ENCODE measurements at places on chromosomes 16 and 17. TPM values are rescaled to one million over a fixed set of nuclear protein-coding genes. Genes with fewer than 3 reads are reported as not detected.

DNA sequence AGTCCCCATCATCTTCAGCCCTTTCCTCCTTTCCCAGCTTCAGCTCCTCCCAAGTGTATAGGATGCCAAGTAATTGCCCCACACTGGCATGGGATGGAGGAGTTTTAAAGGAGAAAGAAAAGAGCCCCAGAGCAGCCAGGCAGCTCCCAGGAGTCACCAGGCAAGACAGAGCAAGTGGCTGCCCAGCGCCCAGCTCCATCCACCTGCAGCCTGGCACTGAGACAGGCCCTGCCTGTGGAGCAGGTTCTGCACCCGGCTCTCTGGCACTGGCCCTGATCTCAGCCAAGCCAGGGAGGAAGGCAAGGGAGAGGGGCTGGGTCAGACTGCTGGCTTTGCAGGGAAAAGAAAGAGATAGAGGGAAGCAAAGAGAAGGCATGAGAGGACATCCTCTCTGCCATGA is 21.7 kb downstream of the FOXN1 start:
- H3K36me3 ChIP-seq, result no peaks in the 10 kb centered on the region
- DNase-seq, result peak; percentile 92
- H3K27me3 ChIP-seq, result no peaks in the 10 kb centered on the region
- H3K4me3 ChIP-seq, result no peak overlapping the region
- H3K27ac ChIP-seq, result peak overlapping the region; percentile 73

GRCh38 chr17:62998665-62999393 is 32.8 kb downstream of the TANC2 start:
- H3K4me1 ChIP-seq, result no peaks in the 10 kb centered on the region
- H3K36me3 ChIP-seq, result no peaks in the 10 kb centered on the region

GRCh38 chr16:69845181-69845580 is 83.0 kb downstream of the WWP2 start:
- no peaks in the 10 kb centered on the region for H3K4me1 ChIP-seq
- H3K4me3 ChIP-seq, result no peak overlapping the region
- DNase-seq, result no peak
- no peak overlapping the region for H3K27ac ChIP-seq
- no peaks in the 10 kb centered on the region for H3K27me3 ChIP-seq
- no peaks in the 10 kb centered on the region for H3K36me3 ChIP-seq

- no peak for DNase-seq
- no peaks in the 10 kb centered on the region for H3K4me1 ChIP-seq
- no peak overlapping the region for H3K4me3 ChIP-seq
- no peak overlapping the region for H3K27ac ChIP-seq
These were observed 41.1 kb downstream of the NTN1 start for GRCh38 chr17:9062399-9062902.

The CHD9 gene
- 56.3 TPM for total RNA-seq

DNA sequence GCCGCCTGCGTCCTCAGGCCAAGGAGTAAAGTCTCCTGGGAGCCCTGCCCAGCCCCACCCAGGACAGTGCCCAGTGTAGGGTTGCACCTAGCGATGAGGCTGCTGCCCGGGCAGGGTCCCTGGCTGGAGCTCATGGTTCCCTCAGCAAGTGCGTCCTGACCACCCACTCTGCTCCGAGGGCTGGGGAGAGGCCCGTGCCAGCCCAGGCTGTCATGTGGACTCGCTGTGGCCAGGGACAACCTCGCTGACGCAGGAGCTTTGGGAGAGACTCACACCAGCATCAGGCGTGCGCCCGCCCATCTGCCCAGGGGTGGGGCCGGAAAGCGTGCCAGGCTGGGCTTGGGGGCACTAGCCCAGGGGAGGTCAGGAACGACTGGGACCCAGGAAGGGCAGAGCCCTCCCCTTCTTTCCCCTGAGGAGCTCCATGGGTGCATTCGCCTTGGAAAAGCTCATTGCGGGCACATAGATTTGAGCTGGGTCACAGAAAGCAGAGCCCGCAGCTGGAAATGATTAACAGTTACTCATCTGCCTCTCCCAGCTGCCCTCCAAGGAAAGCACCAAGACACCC is 19.7 kb downstream of the DPEP1 start:
- H3K4me1 ChIP-seq, result no peaks in the 10 kb centered on the region
- DNase-seq, result no peak
- H3K27me3 ChIP-seq, result no peaks in the 10 kb centered on the region
- H3K4me3 ChIP-seq, result no peak overlapping the region

- H3K4me1 ChIP-seq, result no peaks in the 10 kb centered on the region
- no peak overlapping the region for H3K4me3 ChIP-seq
These were observed 101.8 kb downstream of the CBLN1 start for GRCh38 chr16:49179714-49180330.

- no peak overlapping the region for H3K27ac ChIP-seq
- no peak overlapping the region for H3K4me3 ChIP-seq
- DNase-seq, result no peak
- no peaks in the 10 kb centered on the region for H3K4me1 ChIP-seq
- no peaks in the 10 kb centered on the region for H3K27me3 ChIP-seq
- no peaks in the 10 kb centered on the region for H3K36me3 ChIP-seq
These were observed 19.2 kb downstream of the MXRA7 start for GRCh38 chr17:76691379-76692191.

DNA sequence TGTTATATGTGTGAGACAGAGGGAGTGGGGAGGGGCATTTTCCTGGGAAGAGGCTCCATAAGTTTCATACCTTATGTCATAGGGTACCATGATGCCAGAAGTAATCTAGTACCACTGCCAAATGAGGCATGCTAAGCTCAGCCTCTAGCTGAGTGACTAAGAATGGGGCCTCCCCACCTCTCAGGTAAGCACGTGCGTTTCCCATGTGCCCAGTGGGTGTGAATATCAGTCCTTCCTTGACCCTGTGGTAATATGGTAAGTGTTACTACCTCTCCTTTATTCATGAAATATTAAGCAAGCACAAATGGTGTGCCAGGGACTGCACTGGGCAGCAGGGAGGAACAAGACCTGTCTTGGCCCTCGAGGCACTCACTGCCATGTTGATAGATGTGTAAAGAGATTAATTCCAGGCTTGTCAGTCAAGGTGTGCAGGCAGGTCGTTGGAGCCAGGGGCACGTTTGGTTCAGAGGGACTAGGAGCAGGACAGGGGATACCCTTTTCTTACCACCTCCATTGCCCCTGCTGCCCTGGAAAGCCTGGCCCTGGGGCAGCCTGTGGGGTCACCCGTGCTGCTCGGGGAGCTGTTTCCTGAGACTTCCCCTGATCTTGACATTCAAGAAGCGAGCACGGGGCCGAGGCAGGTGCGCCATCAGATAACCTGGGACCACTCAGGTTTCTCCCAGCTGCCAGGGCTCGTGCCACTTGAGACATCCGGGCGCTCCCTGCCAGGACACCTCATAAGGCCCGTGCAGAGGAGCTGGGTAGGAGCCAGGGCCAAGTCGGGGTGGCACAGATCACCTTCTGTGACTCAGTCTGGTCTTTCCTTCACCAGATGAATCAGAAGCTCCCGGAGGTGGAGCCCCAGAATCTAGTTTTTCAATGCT is 8.8 kb downstream of the RSAD1 start:
- H3K27ac ChIP-seq, result no peak overlapping the region
- no peak overlapping the region for H3K4me3 ChIP-seq
- peaks cover 8% of the 10 kb centered on the region for H3K36me3 ChIP-seq
- no peaks in the 10 kb centered on the region for H3K4me1 ChIP-seq
- no peaks in the 10 kb centered on the region for H3K27me3 ChIP-seq

The CCT6B gene
- 7.1 TPM for total RNA-seq

GRCh38 chr17:67676305-67676704 is 41.4 kb upstream of the NOL11 start:
- no peak overlapping the region for H3K4me3 ChIP-seq
- no peaks in the 10 kb centered on the region for H3K36me3 ChIP-seq
- no peaks in the 10 kb centered on the region for H3K4me1 ChIP-seq
- no peak for DNase-seq

The PRSS36 gene
- 4.3 TPM for total RNA-seq

DNA sequence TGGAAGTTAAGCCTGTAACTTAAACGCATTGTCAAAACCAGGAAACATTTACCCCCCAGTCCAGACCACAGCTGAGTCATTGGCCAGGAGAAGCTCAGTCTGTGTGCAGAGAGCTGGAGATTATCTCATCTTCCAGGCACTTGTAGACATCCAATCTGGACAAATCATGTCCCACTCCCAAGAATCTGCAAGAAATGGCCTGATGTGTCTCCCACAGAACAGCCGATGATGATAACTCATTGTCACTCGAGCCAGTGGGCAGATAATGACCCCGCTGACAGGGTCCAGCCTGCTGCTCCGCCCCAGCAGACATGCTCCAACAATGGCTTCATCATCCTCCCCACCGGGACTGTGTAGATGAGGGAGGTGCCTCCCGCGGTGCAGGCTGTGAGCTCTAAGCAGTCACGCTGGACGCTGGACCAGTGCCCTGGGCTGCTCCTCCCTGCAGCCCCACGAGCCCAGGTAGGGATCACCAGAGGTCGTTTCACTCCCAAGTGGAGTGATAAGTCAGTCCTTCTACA is 322.5 kb downstream of the C16orf95 start:
- H3K27me3 ChIP-seq, result peaks cover 8% of the 10 kb centered on the region
- H3K4me1 ChIP-seq, result no peaks in the 10 kb centered on the region
- no peak overlapping the region for H3K27ac ChIP-seq
- no peaks in the 10 kb centered on the region for H3K36me3 ChIP-seq

The CTRB1 gene
- not detected for total RNA-seq

DNA sequence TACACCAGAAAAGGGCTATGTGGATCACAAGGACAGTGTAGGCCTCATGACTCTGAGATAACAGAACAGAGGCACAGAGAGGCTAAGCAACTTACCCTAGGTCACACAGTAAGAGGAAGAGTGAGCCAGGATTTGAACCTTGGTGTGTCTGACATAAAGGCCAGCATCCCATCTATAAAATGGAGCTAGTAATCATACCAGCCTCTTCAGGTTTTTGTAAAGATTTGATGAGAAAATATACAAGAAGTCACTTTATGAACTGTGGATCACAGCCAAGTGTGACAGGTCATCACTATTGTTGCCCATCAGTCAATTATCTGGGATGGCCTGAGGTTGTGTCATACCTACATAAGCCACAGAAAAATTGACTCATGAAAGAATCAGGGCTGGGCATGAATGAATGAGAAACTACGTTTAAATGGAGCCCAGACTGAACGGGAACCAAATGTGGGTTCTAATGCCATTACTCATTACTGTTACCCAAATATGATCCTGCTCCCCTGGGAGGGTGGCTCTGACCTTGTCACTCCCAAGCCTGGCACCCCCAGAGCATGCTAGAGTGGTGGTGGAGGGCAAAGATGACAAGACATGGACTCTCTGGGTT is 21.0 kb downstream of the FBXO39 start:
- no peaks in the 10 kb centered on the region for H3K4me1 ChIP-seq
- no peaks in the 10 kb centered on the region for H3K36me3 ChIP-seq
- no peak overlapping the region for H3K4me3 ChIP-seq
- no peak for DNase-seq
- no peak overlapping the region for H3K27ac ChIP-seq

DNA sequence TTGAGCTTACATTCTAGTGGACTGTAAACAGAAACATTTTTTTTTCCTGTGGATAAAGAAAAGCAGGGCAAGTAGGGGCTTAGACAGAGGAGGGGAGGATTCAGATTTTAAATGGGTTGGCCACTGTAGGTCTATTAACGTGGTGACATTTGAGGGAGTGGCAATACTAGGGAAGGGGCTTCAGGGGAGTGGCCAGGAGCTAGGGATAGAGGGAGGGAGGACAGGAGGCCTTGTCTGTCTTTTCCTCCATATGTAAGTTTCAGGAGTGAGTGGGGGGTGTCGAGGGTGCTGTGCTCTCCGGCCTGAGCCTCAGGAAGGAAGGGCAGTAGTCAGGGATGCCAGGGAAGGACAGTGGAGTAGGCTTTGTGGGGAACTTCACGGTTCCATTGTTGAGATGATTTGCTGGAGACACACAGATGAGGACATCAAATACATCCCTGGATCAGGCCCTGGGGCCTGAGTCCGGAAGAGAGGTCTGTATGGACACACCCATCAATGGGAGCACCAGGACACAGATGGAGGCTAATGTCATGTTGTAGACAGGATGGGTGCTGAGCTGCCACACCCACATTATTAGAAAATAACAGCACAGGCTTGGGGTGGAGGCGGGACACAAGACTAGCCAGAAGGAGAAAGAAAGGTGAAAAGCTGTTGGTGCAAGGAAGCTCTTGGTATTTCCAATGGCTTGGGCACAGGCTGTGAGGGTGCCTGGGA is 6.5 kb upstream of the HBM start:
- H3K4me3 ChIP-seq, result no peak overlapping the region
- H3K36me3 ChIP-seq, result no peaks in the 10 kb centered on the region
- H3K27ac ChIP-seq, result no peak overlapping the region

Data from prostate gland (tissue), 2 donors.